ENCODE measurements at places on chromosomes 2 and 18.

DNA sequence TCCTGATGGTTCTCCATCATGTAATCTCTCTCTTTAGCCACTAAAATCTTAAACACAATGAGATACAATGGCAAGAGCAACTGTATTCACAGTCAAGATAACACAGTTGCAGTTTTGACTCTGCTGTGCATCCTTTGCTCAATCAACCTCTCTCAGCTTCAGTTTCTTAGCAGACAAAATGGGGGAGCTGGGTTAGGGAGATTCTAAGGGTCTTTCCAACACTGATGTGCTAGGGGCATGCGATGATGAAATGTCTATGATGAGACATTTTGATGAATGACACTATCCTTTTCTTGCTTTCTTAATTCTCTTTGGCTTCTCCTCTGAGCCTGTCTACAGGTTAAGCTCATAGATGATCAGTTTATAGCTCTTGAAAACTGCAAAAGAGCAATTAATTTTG lies 1.1 kb downstream of the SERPINB10 start:
- no peak for DNase-seq

DNA sequence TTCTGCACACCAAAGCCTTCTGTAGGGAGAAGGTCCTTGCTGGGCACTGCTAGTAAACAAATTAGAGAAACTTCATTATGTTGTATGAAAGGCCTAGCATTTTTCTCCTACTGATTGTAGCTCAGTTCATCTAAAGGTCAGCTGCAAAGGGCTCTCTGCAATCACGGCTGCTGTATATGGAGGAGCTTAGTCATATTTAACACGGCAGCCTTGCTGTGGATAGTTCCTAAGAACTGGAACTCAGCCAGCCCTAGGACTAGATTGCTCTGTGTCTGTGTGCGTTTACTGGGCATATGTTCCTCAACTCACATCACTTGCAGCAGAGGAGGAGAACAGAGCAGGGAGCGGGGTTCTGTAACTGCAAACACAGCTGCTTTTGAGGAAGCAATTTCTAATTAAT lies 1103.9 kb upstream of the KLHL29 start:
- no peak for DNase-seq

GRCh38 chr18:48824231-48824970 lies 126.4 kb downstream of the SMAD7 start:
- no peak for DNase-seq

- no peak for DNase-seq
Observed at GRCh38 chr2:240129731-240130392, 6.2 kb downstream of the COPS9 start.

GRCh38 chr18:78984941-78985784 lies 5.5 kb downstream of the SALL3 start:
- DNase-seq: peak; percentile 61

GRCh38 chr18:59657012-59657411 lies 40.2 kb downstream of the CCBE1 start:
- DNase-seq: no peak

DNA sequence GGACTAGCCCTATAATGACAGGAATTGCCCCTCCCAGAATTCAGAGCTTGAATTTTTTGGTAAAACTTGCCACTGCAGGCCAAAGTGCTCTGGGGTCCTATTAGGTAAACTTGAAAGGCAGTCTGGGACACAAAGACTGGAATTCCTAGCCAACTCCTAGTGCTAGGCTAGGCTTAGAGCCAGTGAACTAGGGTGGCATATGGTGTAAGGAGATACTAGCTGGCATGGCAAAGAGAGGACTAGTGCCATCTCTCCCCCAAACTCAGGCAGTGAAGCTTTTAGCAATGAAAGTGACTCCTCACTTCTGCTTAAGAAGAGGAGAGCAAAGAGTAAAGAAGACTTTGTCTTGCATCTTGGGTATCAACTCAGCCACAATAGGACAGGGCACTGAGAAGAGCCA lies 410.5 kb upstream of the CNTNAP5 start:
- DNase-seq: no peak

DNA sequence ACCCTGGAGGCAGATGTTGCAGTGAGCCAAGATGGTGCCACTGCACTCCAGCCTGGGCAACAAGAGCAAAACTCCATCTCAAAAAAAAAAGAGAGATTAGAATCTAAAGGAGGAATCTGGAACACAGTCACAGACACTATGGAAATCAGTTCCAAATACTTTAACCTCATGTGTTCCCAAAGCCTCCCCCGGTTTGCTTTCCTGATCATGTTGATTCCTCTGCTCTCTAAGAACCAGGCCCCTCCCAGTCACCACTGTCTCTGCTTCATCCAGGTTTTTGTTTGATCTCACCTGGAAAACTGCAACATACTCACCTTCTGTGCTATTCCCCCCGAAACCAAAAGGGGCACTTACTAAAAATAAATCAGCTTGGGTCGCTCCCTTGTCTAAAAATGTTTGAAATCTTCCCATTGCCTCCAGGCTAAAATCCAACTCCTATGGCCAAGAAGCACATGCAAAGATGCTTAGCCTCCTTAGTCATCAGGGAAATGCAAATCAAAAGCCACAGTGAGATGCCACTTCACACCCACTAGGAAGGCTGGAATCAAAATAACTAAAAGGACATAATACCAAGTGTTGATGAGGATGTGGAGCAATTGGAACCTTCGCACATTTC lies 6.2 kb upstream of the NEU2 start:
- DNase-seq: no peak

DNA sequence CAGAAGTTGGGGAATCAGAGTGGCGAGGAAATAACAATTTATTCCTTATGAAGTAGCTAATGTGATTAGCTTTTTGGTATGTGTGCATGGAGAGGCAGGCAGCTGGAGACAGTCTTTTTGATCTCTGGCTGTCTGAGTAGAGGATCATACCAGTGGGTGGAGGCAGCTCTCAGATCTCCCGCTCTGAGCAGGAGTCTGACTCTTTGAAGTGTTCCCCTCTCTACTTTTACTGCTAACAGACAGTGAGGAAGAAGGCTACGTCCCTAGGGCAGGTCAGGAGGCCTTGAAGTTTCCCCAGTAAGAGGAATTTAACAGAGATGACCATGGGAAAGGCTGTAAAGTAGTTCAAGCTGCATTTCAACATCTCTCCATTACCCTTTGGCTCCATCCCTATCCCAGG lies 111.9 kb upstream of the REG3A start:
- DNase-seq: no peak

- no peak for DNase-seq
Observed at GRCh38 chr2:3754795-3755194, 51.4 kb downstream of the DCDC2C start.

DNA sequence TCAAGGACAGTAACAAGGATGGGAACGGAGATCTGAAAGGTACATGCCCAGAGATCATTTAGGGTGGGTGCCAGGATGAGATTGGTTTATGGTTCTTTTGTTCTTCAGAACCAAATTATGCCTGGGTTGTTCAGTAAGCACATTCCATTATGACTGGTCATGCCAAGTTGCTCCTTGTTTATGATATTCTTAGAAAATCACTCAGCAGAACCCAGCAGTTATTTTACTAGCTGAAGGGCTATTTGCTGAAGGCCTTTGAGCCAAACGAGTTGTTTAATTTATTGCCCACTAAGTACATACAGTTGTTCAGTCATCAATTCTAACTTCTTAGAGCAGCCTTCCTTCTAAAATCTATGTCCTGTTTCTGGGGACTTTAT lies 635 bp downstream of the SLC3A1 start:
- DNase-seq: peak; percentile 94

GRCh38 chr18:63617049-63617914 lies 26.8 kb downstream of the SERPINB4 start:
- DNase-seq: no peak

- no peak for DNase-seq
Observed at GRCh38 chr2:143545949-143546255, 416.7 kb downstream of the ARHGAP15 start.

GRCh38 chr2:9560628-9561027 lies 5.0 kb upstream of the ADAM17 start:
- DNase-seq: no peak

DNA sequence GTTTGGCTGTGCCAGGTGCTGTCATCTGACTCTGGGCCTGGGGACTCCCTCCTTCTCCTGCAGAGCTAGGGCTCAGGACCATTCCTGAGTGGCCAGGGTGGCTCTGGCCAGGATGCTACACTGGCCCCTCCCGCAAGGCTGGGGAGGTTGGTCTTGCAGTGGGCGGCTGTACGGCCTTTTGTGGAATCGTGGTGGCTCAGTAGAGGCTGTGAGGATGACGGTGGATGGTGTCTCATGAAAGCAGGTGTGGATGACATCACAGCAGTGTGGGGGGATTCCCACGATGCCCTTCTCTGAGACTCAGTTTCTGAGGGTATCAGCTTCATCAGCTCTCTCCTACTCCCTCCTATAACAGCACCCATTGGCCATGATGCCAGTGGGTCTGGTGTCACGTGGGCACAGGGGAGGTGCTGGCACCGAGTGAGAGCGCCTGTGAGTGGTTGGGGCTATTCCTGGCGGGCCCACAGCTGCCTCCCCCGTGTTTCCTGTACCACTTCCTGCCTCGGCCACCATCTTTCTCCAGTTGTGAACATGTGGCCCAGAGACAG lies 144.2 kb upstream of the HDAC4 start:
- no peak for DNase-seq

- DNase-seq: no peak
Observed at GRCh38 chr2:109173311-109174171, 44.5 kb downstream of the SH3RF3 start.

DNA sequence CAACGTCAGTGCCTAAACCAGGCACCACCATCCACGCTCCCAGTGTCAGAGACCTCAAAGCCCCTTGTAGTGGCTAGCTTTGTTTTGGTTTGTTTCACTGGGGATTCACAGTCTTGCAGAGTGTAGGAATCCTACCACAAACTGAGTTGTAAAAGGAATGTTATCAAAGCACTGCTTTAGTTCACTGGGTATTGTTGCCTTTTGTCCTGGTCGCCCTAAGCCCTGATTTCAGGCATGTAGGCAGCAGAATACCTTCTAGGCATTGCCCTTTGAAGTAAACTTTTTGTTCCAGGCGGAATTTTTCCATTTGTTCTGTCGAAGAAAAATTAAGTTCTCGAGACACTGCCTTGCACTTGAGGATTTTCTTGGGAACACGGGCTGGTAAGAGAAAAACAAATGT lies 29.4 kb downstream of the PTMA start:
- DNase-seq: no peak

DNA sequence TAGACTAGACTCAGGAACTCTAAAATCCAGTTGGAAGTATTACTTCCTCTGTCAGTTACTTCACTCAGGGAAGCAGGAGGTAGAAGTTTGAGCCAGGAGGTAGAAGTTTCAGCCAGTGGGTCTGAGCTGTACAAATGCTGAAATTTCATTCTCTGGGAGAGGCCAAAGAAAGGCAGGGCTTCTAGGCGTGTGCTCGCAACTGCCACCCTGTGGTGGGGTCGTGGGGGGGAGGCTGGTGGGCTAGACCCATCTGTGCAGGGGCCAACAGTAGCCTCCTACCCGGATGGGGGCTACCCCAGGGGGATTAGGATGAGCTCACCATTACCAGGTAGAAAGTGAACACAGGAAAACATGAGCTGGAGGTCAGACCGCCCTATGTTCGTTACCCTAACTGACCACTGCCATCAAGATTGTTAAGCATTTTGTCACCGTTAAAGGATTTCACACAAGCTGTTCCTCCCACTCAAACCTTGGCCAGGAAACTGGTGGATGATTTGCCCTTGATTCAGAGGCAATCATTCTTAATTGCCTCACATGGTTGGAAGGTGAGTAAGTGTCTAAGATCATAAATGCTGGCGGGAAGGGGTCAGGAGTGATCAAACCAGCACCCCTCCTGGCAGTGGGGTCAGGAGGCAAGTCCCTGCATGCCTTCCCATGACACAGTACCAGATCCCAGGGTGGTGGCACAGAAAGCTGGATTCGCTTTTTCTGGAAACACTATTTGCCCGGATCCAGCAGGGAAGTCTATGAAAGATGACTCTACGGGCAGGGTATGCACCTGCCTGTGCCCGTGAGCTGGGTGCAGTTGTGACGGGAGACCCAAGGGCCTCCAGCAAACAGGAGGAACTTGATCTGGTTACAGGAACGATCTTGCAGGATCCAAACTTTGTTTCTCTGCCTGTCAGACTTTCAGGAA lies 5.2 kb upstream of the FHL2 start:
- no peak for DNase-seq

- DNase-seq: no peak
Observed at GRCh38 chr2:64487256-64488049, 33.5 kb downstream of the LGALSL start.

DNA sequence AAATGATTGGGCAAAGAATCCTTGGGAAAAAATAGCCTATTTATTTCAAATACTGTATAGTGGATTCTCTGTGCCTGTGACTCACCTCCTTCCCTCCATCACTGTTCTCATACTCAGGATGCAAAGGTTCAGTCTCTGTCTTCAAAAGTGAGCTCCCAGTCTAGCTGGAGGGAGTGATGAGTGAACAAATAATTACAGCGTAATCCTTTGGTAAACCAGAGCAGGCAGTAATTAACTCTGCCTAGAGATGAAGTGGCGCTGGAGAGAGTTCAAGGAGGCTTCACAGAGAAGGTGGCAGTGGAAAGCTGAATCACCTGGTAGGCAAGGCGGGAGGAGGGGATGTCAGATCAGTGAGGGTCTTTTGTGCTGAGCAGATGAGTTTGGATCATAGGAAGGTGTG lies 6.5 kb downstream of the DGUOK start:
- DNase-seq: peak; percentile 75

- DNase-seq: no peak
Observed at GRCh38 chr2:37636381-37637066, 34.9 kb downstream of the CDC42EP3 start.

- DNase-seq: peak; percentile 48
Observed at GRCh38 chr2:235244255-235245220, 249.3 kb upstream of the AGAP1 start.

DNA sequence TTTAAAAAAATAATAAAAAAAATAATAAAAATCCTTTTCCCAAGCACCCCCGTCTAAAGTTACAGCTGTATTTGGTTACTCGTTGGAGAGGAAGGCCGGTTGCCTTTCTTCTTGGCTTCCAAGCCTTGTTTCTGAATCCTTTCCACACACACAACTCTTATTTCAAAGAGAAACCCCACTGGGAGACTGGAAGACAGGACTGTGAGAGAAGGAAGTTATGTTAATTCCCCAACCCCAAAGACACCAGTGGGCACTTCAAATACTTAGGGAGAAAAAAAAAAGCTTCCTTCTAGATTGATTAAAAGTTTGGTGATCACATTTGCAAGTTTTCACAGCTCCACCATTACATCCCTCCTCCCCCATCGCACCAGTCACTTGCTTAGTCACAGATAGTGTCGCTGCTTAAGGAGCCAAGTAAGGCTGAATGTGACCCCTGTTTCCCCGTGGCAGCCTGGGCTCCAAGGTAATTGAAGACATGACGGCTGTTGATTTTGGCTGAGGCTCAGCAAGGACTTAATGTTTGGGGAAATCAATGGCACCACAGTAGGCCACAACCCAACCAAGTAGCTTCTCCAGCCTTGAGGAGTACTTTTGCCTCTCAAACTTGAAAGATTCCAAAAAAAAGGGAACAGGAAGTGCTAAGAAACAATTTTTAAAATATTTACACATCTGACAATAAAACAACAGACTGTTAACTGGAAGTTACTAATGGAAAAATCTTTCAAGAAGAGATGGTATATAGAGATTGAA lies 40.8 kb upstream of the FRZB start:
- DNase-seq: no peak

GRCh38 chr2:240962300-240963064 lies 35.9 kb upstream of the SNED1 start:
- DNase-seq: peak; percentile 56

All from DMS79 (cell line).